Endothelial cell (in vitro differentiated cells): ENCODE measurements at places on chromosomes 5 and 9. TPM values are rescaled to one million over a fixed set of nuclear protein-coding genes. Genes with fewer than 3 reads are reported as not detected.

OLFML2A gene
- total RNA-seq, result 18.2 TPM

FSTL4 gene
- total RNA-seq, result 0.21 TPM

DNA sequence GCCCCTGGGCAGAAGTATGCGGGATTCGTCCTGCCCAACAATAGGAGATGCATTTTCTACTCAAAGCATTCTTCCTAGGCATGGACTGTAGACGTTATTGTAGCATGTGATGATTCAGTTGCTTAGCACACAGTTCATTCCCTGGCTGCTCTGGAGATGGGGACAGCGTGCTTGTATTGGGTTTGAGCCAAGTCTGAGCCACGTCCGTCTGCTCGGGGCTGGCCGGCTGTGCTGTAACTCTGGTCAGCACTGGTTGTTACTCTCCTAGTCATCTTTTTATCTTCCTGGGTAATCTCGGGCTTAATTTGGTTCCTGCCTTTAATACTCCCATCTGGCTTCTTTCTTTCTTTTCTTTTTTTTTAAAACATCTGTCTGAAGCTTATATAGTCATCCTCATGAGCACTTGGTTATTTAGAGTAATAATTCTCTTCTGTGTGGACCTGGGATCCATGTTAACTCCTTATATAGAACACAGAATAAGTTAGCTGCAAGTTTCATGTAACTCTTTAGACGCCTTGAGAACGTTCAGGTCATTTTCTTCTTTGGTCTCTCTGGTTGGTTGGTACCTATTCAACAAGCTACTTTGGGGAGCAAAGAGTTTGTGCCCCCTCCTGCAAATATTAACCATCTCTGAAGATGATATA lies 118.8 kb upstream of the RPS23 start:
- DNase-seq, result no peak

DNA sequence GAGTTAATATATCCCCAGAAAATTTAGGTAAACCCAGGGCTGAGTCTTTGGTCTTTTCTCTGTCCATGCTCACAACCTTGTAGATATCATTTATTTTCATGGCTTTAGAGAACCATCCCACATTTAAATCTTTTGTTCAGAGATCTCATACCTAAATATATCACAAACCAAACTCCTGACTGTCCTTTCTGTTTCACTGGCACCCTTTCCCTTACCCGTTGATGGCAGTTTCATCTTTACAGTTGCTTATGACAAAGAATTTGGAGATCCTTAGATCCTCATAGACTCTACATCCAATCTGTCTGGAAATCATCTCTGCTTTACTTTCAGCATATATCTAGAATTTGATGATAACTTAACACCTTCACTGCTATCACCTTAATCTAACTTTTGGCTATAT lies 19.2 kb downstream of the RNF180 start:
- no peak for DNase-seq

- DNase-seq, result no peak
Observed at GRCh38 chr9:92603100-92603499, 66.8 kb downstream of the IPPK start.

DNA sequence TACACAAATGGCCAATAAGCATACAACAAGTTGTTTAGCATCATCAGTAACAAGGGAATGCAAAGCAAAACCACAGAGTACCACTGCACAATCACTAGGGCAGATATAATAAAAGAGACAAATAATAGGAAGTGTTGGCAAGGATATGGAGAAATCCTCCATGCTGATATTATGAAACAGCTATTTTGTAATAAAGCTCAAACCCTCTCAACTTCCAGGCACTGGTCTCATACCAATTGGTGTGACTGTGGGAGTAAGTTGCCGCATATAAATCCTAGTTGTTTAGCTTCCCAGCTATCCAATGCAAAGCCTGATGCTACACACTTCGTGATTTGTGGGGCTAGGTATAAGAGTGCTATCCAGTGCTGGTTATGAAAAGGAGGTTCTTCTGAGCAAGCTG lies 88.6 kb downstream of the SMIM23 start:
- DNase-seq, result no peak
